ENCODE measurements at places on chromosomes 6 and 20. TPM values are rescaled to one million over a fixed set of nuclear protein-coding genes. Genes with fewer than 3 reads are reported as not detected.

Gene COL12A1
- total RNA-seq, result 502 TPM

Gene HEY2
- not detected for total RNA-seq

Gene NHLRC1
- 0.83 TPM for total RNA-seq

Gene MTFR2
- total RNA-seq, result 0.72 TPM

Gene SLC22A7
- not detected for total RNA-seq

Gene FKBP1C
- total RNA-seq, result 0.72 TPM

Gene LAMA2
- 13.3 TPM for total RNA-seq

Gene SLC26A8
- not detected for total RNA-seq

Gene F13A1
- not detected for total RNA-seq

Gene SLC44A4
- 0.36 TPM for total RNA-seq

Gene TMEM200A
- total RNA-seq, result 47.8 TPM

Gene FAM83C
- total RNA-seq, result not detected

Gene PHACTR1
- total RNA-seq, result not detected

Gene HLA-DOA
- total RNA-seq, result not detected

Gene POM121L2
- total RNA-seq, result not detected

Gene ELOVL5
- 42.3 TPM for total RNA-seq

Gene DNAH8
- under 0.01 TPM for total RNA-seq

Gene CLDN20
- total RNA-seq, result not detected

Gene MUC21
- total RNA-seq, result not detected

Gene ARHGAP40
- total RNA-seq, result not detected

Gene GLP1R
- not detected for total RNA-seq

Gene CYP39A1
- not detected for total RNA-seq

Gene PROCR
- total RNA-seq, result 36.4 TPM

Gene C6orf15
- total RNA-seq, result not detected

Gene NR2E1
- total RNA-seq, result not detected

Gene CMTR1
- 32.5 TPM for total RNA-seq

Gene TRIM10
- total RNA-seq, result not detected

Gene SPATA25
- not detected for total RNA-seq

Gene TAAR9
- total RNA-seq, result not detected

Gene MAP3K7
- total RNA-seq, result 29.9 TPM

Gene ULBP2
- total RNA-seq, result 7.2 TPM

Gene EPB41L1
- total RNA-seq, result 13.9 TPM

Gene OPN5
- total RNA-seq, result not detected

Gene TCP11
- 0.56 TPM for total RNA-seq

Gene PBOV1
- total RNA-seq, result not detected

Gene SLC17A3
- not detected for total RNA-seq

Gene PRRC2A
- 8.1 TPM for total RNA-seq

Gene RIPOR2
- total RNA-seq, result 0.83 TPM

Gene IMPG1
- not detected for total RNA-seq

Gene CNKSR3
- total RNA-seq, result 15.8 TPM

Gene ADGRF1
- total RNA-seq, result not detected

Gene VSTM2L
- 0.18 TPM for total RNA-seq

Gene BTNL2
- not detected for total RNA-seq

Gene SERPINB6
- total RNA-seq, result 60.3 TPM

Gene PSORS1C1
- 0.28 TPM for total RNA-seq

Gene SLC22A3
- not detected for total RNA-seq

Gene KCNQ2
- not detected for total RNA-seq

Gene RTEL1
- 9.4 TPM for total RNA-seq

Gene ZNF133
- total RNA-seq, result 25.6 TPM

Gene PRPH2
- total RNA-seq, result 0.83 TPM

Gene GABRR1
- not detected for total RNA-seq

Gene HUS1B
- total RNA-seq, result 0.56 TPM

Gene GNAS-AS1
- total RNA-seq, result 0.83 TPM

Gene CTCFL
- not detected for total RNA-seq

Gene BCAS4
- 47.5 TPM for total RNA-seq

Gene PRL
- not detected for total RNA-seq

Gene PDCD2
- 50.3 TPM for total RNA-seq

Gene CGA
- total RNA-seq, result not detected

Gene CCDC170
- 0.54 TPM for total RNA-seq

Gene TRDN
- not detected for total RNA-seq
